Activated CD8-positive, alpha-beta memory T cell treated with anti-CD3 and anti-CD28 coated beads for 24 hours (primary cell): ENCODE measurements at places on chromosomes 12 and 14.

- DNase-seq = no peak
Observed at GRCh38 chr14:85421186-85421877, 108.6 kb upstream of the FLRT2 start.

GRCh38 chr12:109937371-109937770 lies 37.3 kb downstream of the TCHP start:
- DNase-seq = no peak

DNA sequence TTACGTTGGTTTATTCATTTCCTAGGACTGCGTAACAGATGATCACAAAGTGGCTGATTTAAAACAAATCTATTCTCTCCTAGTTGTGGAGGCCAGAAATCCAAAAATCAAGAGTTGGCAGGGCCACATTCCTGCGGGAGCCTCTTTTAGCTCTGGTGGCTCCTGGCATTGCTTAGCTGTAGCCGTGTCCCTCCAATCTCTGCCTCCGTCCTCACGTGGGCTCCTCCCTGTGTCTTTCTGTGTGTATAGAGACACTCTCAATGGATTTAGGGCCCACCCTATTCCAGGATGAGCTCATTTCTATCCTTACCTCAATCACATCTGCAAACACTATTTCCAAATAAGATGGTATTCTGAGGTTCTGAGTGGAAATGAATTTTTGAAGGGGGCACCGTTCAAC lies 42.5 kb downstream of the KCTD10 start:
- no peak for DNase-seq

- no peak for DNase-seq
Observed at GRCh38 chr12:108860443-108860842, 3.1 kb upstream of the SSH1 start.

DNA sequence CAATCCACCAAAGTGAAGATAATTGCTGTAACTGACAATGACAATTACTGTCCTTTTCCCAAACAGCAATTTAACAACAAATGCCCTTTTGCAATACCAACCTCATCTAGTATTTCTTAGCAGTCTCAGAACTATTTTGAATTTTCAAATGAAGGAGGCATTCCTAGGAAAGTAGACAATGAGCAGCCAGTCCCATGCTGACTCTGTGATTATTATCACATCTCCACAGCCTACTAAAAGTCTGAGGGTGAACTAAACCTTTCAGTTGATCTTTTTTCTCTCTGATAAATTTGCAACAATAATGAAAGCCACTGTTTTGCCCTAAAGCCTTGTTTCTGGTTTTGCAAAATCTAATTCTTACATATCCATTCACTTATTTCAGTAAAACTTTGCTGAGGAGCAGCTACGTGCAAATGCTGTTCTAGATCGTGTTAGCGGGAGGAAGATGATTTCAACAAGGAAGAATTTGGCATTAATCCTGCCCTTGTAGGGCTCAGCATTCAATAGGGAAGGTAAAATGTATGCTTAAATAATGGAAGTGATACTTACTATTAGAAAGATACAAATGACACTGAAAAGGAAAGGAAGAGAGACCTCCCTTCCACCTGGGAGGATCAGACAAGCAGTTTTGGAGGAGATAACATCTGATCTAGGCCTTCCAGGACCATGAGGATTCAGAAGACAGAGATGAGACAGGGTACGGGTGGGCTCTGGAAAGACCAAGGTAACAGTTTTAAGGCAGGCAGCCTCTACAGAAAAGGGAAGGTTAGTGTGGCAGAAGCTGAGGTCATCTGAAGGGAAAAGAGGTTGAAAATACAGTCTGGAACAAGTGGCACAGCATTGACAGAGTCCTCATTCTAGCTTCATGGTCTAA lies 47.4 kb downstream of the SLC38A1 start:
- no peak for DNase-seq

DNA sequence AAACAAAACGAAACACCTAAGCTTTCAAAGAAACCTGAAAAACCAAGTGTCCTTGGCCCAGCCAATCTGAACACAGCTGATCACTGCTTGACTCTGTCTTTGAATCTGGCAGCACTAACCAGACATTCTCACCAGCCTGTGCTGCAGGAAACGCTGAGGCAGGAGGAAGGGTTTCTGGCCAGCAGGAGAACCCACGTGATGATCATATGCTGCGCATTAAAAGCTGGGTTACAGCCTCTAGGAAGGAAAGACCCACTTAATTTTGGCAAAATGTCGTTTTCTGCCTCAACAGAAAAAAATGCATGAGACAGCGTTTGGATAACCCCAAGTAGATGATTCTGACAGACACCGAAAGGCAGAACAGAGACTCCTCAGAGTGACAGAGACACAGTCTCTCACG lies 9.8 kb downstream of the APPL2 start:
- no peak for DNase-seq

DNA sequence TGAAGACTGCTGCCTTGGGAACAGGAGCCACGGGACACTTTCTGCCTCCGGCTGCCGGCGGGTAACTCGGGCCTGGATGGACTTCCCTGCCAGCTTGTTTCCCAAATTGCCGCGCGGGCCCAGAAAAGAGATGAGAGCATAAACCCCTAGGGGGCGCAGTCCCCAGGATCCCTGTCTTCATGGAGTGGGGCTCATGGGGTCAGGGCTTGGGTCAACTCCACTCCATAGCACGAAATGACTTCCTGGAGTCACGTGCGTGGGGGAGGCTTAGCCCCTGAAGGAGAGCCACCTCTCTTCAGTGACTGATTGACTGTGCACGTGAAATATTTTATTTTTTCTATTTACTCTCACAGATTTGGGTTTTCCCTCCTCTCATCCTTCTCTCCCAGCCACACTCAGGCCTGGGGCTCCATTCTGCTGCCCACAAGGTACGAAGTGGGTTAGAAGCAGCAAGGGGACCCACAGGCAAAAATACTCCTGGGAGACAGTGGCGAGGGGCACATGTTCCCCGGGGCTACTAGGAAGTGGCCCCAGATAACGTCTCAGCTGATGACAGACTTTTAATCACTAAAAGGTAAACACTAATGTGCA lies 10.0 kb downstream of the PGF start:
- DNase-seq = no peak

DNA sequence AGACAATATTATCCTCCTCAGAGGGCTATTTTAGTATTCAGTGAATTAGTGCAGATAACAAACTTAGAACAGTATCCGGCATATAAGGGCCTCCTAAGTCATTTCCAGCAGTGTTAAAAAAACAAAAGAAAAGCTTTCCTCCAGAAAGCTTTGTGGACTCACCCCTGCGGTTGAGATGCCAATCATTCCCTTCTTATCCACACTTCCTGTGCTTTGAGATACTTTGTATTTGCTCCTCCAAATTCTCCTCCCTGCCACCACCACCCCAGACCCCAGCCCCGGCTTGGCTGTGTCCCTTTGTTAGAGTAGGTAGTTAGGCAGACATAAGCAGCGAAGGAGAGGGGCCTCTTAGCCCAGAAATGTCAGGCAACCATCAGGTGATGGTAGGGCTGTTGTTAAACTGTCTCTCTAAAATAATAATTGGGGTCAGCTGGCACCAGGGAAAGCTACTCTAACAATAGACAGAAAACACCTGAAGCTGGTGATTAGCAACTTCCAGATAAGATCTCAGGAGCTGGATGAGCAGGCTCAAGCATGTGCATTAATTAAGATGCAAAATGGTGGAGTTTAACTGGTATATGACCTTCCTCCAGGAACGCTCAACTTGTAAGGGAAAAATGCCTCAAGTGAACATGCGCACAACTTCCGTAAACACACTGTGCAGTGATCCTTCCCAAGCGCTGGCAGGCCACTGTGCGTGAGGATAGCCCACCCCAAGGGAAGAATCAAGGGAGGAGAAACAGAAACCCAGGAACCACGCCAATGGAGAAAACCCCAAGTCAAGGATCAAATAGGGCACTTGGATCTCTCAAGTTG lies 152.1 kb upstream of the EEA1 start:
- no peak for DNase-seq

DNA sequence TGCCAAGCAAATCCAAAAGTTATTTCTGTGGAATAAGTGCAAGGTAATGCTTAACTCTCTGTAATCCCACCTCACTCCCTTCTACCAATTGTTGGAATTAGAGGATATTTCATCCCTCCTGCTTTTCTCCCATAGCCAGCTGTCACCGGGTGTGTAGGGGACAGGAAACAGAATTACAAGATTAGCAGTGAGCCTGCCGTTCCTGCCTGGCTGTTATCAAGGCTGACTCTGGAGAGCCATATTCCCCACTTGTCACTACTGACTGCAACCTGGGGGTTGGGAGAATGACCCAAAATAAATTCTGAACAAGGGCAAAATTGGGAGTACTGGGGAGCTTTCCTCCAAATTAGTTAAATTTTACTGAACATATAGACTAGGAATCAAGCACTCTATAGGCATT lies 24.8 kb downstream of the TBX5 start:
- DNase-seq = no peak

GRCh38 chr12:112480931-112481330 lies 62.2 kb downstream of the PTPN11 start:
- DNase-seq = no peak

DNA sequence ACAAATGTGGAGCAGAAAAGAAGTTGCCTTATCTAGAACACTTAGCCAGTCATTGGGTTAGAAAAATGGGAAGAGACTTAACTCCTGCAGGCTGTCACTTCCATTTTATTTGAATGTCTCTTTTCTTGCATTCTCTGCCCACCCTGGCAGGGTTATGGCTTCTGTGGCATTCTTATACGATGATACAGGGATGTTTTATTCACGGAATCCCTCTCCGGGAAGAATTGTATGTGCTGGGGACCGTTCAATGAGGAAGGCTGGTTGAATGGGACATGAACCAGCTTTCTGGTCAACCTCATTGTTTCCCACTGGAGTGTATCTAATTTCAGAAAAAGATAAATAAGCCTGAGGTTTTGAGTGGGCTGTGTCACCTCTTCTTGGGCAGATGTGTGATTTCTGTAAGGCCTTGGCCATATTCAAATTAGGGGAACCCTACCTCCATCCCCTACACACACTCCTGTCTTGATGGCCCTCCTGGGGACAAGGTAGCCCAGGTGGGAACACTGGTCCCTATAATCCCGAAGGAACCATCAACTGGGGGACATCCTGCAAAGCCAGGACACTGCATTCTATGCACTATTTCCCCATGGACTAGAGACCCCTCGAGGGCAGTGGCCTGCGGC lies 174.8 kb upstream of the GSC start:
- no peak for DNase-seq

DNA sequence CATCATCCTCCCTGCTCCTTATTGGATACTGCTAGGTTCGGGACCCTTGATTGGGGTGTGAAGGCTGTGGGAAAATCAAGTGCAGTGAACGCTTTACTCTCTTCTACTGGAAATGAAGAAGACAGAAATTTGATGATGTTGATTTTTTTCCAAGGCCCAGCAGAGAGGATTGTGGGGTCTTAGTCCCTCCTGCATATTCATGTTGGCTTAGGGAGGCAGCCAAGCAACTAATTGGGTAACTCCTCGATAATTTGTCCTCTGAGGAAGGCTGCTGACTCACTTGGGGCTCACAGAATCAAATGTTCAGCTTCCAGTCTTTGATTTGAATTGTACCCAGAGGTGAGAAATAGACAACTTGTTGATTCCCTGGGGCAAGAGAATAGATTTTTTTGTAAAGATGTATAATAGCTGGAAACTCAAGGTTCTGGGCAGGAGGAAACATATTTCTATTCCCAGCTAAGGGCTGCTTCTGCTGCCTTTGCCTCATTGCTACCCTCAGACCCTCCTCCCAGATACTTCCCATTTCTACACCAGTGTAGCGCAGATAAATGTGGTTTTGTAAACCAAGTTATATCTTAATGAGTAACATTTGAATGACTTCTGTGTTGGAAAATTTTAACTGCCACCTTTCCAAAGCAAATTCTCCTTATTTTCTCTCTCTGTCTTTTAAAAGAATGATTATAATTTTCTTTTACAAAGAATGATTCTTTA lies 21.7 kb downstream of the NEUROD4 start:
- DNase-seq = no peak

DNA sequence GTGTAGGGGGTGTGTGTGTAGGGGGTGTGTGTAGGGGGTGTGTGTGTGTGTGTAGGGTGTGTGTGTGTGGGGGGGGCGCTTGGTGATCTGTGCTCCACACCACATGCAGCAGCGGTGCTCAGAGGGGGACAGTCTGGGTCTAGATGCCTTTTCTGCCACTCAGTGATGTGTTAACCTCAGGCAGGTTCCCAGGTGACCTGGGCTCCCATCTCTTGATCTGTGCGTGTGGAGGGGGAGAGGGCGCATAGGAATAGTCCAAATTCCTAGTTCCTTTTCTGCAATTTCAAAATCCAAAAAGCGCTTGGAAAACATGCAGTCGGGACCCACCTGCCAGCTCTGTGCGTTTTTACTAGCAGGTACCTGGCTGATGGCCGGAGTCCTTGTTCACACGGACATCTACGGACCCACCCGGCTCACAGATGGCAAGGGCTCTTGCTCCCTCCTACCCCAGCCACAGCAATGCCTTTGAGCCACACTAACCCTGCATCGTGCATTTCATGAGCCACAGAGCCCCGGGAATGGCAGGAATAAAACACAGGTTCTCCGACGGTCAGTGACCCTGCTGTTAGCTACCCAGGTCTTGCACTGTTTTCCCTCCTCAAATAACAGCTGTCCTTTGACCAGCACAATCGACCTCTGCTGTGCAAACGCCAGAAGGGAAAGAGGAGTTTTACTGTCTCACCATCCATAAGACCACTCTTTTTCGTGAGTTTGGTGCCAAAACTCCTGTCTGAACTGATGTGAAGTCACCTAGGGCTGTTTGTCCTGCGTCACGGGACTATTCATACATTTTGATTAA lies 120.8 kb downstream of the GLT1D1 start:
- DNase-seq = no peak
